Right renal cortex interstitium (tissue), 3 donors: ENCODE measurements at places on chromosomes 2 and 18. TPM values are rescaled to one million over a fixed set of nuclear protein-coding genes. Genes with fewer than 3 reads are reported as not detected.

- DNase-seq = no peak
Observed at GRCh38 chr2:143504397-143504796, 375.2 kb downstream of the ARHGAP15 start.

Gene PSD4
- 8.2 TPM for polyA plus RNA-seq

DNA sequence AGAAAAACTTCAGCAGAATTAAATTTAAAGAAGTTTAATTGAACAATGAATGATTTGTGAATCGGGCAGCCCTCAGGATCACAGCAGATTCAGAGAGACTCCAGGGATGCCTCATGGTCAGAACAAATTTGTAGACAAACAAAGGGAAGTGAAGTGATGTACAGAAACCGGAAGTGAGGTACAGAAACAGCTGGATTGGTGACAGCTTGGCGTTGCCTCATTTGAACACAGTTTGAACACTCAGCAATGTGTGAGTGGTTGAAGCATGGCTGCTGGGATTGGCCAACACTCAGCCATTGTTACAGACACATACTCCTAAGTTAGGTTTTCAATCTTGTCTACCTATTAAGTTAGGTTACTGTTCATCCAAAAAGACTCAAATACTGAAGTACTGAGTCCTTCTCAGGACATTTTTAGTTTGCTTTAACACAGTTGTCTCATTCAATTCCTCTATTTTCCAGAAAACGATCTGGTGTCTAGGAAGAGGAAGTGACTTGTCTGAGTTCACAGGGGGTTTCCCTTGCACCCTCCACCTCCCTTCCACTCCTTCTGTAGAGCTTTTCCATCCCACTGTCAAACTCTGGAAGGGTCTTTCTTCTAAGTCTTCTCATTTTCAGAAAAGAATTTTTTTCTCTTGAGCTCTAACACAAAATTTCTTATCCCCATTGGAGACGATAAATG is 137.9 kb downstream of the SLC4A3 start:
- DNase-seq = no peak

Gene IWS1
- 72.3 TPM for polyA plus RNA-seq

DNA sequence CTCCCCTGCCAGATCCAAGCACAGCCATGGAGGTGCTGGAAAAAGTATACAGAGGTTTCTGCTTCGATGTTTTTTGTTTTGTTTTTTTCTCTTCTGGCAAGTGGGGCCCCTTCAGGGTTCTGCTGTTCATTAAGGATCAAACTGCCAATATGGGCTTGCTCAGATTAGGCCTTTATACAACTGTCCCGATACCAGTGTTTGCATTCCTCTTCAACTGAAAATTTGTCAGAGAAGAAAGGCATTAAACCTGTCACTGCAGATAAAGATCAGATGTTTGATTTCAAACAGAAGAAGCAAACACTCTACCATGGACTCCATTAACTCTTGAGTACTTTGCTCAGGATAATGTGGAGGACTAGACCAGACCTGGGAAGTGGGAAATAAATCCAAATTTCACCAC is 396.0 kb upstream of the SMIM21 start:
- DNase-seq = no peak

DNA sequence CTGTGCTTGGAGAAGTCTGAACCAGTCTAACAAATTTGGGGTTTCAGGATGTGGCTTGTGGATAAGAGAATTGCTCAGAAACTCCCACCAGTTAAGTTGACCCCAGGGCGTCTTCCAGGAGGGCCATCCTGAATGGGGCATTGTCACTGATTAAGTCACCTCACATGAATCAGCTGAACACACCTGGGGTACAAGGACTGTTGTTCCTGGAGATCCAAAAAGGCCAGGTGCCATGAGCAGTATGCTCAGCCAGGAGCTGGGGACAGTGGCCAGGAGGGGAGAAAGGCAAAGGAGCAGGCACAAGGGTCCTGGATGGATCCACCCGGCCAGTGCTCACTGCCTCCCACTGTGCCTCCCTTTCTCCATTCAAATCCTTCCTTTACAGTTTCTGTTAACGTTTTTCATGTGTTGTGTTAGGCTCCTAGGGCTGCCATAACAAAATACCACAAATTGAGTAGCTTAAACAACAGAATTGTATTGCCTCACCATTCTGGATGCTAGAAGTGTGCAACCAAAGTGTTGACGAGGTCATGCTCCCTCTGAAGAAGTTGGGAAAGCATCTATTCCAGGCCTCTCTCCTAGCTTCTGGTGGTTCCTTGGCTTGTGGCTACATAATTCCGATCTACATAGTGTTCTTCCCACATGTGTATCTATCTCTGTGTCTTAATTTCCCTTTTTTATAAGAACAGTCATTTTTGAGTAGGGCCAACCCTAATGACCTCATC is 33.4 kb downstream of the TRABD2A start:
- no peak for DNase-seq

Gene LINC00305
- polyA plus RNA-seq = 2.3 TPM

GRCh38 chr2:177471990-177472389 is 79.4 kb downstream of the AGPS start:
- DNase-seq = no peak

DNA sequence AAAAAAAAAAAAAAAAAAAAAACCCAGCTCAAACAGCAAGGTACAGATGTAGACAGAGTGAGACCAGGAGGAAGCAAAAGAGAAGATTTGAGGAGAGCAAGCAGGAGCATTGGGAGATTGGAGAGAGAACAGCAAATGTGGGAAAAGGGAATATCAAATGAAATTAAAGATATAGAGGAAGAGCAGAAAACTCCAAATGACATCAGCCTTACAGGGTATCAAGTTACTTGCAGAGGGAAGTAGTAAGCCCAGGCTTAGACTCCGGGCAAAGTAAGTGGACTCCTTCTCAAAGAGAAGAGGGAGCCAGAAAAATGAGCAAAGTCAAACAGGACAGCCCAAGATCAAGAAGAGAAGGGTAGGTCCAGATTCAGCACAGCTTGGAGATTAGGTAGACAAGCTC is 93.3 kb upstream of the PPP1CB start:
- no peak for DNase-seq

Gene DTNA
- 20.2 TPM for polyA plus RNA-seq

Gene STARD6
- 0.25 TPM for polyA plus RNA-seq

DNA sequence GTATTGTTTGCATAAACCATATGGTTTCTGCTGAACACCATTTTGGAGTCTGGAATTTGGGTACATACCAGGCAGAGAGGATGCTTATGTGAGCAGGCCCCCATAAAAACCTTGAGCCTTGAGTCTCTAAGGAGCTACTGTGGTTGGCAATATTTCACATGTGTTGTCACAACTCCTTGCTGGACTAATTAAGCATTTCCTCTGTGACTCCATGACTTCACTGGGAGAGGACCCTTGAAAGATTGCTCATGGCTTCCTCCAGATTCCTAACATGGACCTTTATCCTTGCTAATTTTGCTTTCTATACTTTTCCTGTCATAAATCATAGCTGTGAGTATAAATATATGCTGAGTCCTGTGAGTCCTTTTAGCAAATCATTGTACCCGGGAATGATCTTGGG is 7.6 kb upstream of the COQ10B start:
- DNase-seq = no peak

Gene TMEM17
- 6.9 TPM for polyA plus RNA-seq

- no peak for DNase-seq
Observed at GRCh38 chr2:50026236-50026635, 871.9 kb upstream of the FSHR start.

DNA sequence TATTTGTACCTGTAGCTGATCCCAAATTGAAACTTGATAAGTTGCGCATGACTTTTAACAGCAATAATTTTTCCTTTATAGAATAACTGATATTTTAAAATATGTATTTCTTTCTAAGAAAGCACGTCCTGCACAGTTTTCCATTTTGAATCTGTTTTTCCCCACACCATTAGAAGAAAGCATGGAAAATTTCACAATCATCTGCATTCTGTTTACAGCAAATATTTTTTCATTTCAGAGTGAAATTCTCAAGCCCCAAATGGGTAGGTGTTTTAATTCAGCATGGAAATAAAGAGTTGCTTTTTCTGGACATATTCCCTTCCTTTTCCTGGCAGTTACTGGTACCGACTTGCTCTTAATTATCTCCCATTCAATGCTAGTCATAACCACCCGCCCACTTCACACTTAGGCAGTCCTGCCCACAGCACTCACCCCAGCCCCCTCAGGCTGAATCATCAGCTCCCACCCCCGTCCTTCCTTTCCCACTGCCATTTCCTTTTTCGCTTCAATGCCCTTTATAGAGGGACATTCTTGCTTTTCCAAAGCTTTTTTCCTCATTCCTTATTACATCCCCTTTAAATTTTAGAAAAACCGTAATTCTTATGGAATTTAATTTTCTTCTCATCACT is 89.2 kb upstream of the GLS start:
- DNase-seq = no peak

GRCh38 chr18:10258836-10259474 is 195.5 kb upstream of the APCDD1 start:
- no peak for DNase-seq

DNA sequence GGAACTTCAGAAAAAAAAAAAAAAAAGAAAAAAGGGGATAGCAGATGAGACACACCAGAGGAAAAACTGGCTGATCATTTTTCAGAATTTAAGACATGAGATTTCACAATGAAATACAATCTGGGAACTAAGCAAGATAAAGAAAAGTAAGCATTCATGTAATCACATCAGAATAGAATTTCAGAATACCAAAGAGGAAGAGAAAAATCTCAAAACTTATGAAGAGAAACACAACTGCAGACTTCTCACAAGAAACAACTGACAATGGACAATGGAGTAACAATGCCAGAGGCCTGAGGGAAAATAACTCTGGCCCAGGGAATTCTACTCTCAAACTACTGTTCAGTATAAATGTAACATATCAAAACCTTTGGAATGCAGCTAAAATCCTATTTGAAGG is 13.2 kb upstream of the RRM2 start:
- no peak for DNase-seq

Gene CTLA4
- polyA plus RNA-seq = not detected
